ENCODE measurements at places on chromosomes 2 and 18. TPM values are rescaled to one million over a fixed set of nuclear protein-coding genes. Genes with fewer than 3 reads are reported as not detected.

The INPP5D gene
- total RNA-seq, result 32.0 TPM

GRCh38 chr2:26640331-26640745 lies 828 bp downstream of the CIB4 start:
- no peak overlapping the region for H3K27ac ChIP-seq
- H3K36me3 ChIP-seq, result no peaks in the 10 kb centered on the region
- H3K27me3 ChIP-seq, result no peaks in the 10 kb centered on the region
- peak overlapping the region; percentile 19 for H3K4me3 ChIP-seq
- no peak for DNase-seq
- H3K4me1 ChIP-seq, result peaks cover 11% of the 10 kb centered on the region

The NPPC gene
- total RNA-seq, result not detected

GRCh38 chr2:141496810-141497209 lies 634.0 kb downstream of the LRP1B start:
- H3K27me3 ChIP-seq, result no peaks in the 10 kb centered on the region
- H3K27ac ChIP-seq, result no peak overlapping the region
- no peaks in the 10 kb centered on the region for H3K4me1 ChIP-seq

The THOC1 gene
- 31.1 TPM for total RNA-seq

The PEX13 gene
- 25.8 TPM for total RNA-seq

DNA sequence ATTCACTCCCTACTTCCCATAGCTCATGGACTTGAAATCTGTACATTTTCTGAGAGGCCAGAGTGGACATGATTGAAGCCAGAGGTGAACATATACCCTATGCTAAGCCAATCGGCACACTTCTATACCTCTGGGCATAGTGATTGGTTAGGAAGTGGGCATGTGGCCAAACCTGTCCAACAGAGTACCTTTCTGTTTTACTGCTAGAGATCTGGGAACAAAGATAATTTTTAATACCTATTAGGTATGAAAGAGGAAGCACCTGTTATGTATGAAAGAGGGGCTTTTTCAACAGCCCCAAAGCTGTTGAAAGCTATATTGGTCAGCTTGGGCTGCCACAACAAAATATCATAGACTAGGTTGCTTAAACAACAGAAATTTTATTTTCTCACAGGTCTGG lies 27.7 kb downstream of the METTL8 start:
- no peaks in the 10 kb centered on the region for H3K36me3 ChIP-seq
- peaks cover 7% of the 10 kb centered on the region for H3K4me1 ChIP-seq
- H3K27me3 ChIP-seq, result no peaks in the 10 kb centered on the region
- H3K4me3 ChIP-seq, result no peak overlapping the region
- no peak overlapping the region for H3K27ac ChIP-seq

The CNTNAP5 gene
- not detected for total RNA-seq

DNA sequence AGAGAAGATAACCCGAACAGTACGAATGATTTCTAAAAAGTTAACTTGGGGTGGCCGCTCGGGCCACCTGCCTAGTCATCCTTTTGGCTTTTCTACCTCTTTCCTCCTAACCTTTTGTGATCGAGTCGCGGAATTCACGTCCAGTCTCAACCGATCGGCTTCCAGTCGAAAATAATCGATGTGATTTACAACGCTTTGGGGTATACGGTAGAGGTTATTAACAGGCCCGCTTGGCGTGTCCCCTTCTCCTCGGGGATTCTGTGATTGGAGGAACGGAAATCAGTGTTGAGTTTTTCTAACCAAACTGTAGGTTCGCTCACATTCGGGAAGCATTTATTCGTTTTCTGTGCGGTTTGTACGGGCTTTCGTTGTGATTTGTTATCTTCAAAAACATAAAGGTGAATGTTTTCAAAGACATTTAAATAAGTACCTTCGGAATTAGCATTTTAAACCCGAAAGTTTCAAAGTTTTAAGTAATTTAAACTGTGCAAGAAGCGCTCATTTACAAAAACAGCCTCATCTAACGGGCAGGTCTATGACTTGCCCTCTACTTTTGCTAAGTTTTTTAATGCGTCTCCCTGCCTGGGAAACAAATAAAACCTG lies 588 bp upstream of the FOXI3 start:
- H3K27me3 ChIP-seq, result peaks cover 83% of the 10 kb centered on the region
- H3K4me3 ChIP-seq, result no peak overlapping the region
- no peak overlapping the region for H3K27ac ChIP-seq
- no peak for DNase-seq

DNA sequence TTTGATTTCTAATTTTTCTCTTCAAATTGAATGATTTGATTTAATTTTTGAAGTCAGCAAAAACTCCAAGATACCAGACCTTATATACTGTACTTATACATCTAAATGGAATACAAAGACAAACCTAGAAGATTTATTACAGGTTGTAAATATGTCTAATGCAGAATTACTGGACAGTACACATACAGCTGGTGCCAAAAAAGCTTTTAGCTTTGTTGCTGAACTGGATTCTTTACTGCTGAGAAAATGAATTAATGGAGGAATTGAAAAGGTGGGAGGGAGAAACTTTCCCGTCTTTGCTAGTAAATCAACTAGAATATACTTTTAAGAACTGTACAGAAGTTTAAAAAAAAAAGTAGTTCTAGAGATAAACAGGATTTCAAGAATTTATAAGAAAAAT lies 17.5 kb downstream of the C1D start:
- H3K27me3 ChIP-seq, result no peaks in the 10 kb centered on the region
- no peak overlapping the region for H3K4me3 ChIP-seq
- DNase-seq, result no peak
- peaks cover 19% of the 10 kb centered on the region for H3K36me3 ChIP-seq
- H3K27ac ChIP-seq, result no peak overlapping the region

- no peak for DNase-seq
- H3K27me3 ChIP-seq, result no peaks in the 10 kb centered on the region
- H3K4me3 ChIP-seq, result no peak overlapping the region
Measured at GRCh38 chr2:190718652-190719526, 70.0 kb downstream of the NAB1 start.

- DNase-seq, result peak; percentile 73
- H3K36me3 ChIP-seq, result no peaks in the 10 kb centered on the region
- no peak overlapping the region for H3K4me3 ChIP-seq
- H3K27me3 ChIP-seq, result no peaks in the 10 kb centered on the region
- H3K27ac ChIP-seq, result no peak overlapping the region
Measured at GRCh38 chr2:8244639-8245038, 437.2 kb upstream of the ID2 start.

DNA sequence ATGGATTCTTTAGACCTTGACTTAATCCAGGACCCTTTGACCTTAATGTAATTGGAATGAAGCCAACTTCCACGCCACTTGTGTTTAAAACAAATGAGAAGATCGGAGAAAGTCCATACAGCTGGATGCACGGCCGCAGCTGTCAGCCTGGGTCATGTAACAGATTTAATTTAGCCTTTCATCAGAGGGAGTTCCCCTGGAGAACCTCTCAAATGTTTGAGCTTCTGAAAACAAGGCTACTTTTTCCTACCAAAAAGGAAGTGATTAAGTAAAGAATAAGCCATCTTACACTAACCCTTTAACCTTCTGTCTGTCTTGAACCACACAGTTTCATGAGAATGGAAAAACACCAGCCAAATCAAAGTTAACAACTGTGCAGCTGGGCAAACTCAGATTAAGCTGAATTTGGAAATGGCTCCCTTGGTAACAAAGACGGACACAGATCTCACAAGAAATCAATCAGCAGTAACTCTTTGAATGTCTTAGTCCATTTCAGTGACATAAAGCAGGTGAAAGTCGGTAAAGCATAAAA lies 103.6 kb downstream of the DOCK10 start:
- peaks cover 23% of the 10 kb centered on the region for H3K4me1 ChIP-seq
- H3K4me3 ChIP-seq, result no peak overlapping the region
- peak overlapping the region; percentile 0 for H3K27ac ChIP-seq
- H3K36me3 ChIP-seq, result no peaks in the 10 kb centered on the region

DNA sequence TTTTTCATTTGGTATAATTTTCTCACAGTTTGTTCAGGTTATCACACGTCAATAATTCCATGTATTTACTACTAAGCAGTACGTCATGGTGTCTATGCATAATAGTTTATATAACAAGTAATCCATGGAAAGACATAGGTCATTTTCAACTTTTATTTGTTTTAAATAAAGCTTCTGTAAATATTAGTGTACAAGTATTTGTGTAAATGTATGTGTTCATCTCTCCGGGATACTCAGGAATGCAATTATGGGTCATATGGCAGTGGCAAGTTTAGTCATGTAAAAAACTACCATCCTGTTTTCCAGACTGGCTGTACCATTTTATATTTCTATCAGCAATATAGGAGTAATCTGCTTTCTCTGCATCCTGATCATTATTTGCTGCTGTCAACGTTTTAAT lies 231.1 kb upstream of the ZNF804A start:
- no peaks in the 10 kb centered on the region for H3K4me1 ChIP-seq
- H3K36me3 ChIP-seq, result no peaks in the 10 kb centered on the region
- no peak overlapping the region for H3K27ac ChIP-seq
- no peak overlapping the region for H3K4me3 ChIP-seq
- no peaks in the 10 kb centered on the region for H3K27me3 ChIP-seq

The UGT1A5 gene
- 0.27 TPM for total RNA-seq

- no peaks in the 10 kb centered on the region for H3K27me3 ChIP-seq
- H3K4me1 ChIP-seq, result no peaks in the 10 kb centered on the region
- no peak for DNase-seq
- no peak overlapping the region for H3K4me3 ChIP-seq
- H3K27ac ChIP-seq, result no peak overlapping the region
- H3K36me3 ChIP-seq, result no peaks in the 10 kb centered on the region
Measured at GRCh38 chr18:5918205-5918858, 23.0 kb upstream of the TMEM200C start.

DNA sequence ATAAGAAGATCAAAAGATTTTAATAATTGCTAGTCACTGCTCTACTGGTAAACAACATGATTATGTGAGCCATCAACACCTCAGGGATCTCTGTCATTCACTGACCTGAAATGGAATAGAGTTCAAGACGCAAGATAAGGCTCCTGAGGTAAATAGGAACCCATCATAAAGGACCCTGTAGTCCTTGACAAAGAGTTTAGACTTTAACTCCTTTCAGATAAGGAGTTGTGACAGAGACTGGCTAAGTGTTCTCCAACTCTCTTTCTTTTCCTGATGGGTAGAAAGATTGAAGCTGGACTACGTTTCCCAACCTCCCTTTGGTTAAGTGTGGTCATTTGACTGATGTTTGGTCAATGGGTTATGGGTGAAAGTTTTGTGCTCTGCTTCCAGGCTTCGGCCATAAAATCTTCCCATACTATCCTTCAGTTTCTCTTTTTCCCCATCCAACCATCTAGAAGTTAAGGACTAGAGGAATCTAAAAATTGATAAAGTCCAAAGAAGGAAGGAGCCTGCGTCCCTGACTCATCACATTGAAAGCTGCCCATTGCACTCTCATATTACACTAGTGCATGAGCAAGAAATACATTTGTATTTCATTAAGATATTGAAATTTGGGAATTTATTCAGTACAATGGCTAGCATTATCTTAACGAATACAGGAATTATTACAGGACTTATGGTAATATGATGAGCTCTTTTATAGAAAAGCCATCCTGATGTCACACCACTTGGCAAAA lies 293.7 kb upstream of the ACVR2A start:
- H3K27ac ChIP-seq, result no peak overlapping the region
- no peak for DNase-seq
- no peaks in the 10 kb centered on the region for H3K4me1 ChIP-seq
- H3K36me3 ChIP-seq, result no peaks in the 10 kb centered on the region
- no peak overlapping the region for H3K4me3 ChIP-seq
- no peaks in the 10 kb centered on the region for H3K27me3 ChIP-seq

DNA sequence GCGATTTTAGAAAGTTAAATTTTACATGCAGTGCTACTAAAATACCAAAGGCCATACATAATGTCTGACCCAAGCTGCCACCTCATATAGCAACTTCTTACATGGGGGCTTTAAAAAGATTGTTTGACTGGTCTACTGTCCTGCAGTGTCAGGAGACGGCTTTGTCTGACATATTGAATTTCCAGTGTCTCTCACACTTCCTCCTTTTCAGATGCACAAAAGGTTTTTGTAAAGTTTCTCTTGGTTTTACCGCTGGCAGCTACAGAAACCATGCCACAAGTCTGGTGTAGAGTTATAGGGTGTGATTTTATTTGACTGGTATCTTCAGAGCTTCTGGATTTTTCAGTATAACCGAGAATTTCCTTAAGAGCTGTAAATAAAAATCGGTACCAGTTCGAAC lies 1.1 kb upstream of the ASAP2 start:
- peaks cover 17% of the 10 kb centered on the region for H3K27me3 ChIP-seq
- no peak for DNase-seq
- H3K4me1 ChIP-seq, result peaks cover 28% of the 10 kb centered on the region
- no peaks in the 10 kb centered on the region for H3K36me3 ChIP-seq
- peak overlapping the region; percentile 58 for H3K4me3 ChIP-seq

DNA sequence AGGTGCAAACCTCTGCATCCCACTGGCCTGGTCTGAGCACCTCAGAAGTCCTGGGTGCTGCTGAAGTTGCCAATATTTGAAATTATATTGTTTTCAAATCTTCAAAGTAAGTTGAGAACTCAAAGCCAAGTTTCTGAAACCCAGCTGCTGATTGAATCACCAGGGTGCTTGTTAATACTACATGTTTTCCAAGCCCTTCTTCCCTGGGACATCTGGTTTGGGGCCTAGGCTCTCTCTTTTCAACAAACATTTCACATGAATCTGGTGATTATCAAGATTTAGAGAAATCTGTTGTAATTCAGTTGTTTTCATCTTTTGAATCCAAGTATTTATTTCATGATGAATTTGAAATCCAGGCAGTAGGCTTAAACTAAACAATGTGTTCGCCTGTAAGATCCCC lies 24.4 kb downstream of the MLPH start:
- H3K4me1 ChIP-seq, result peaks cover 68% of the 10 kb centered on the region
- peaks cover 46% of the 10 kb centered on the region for H3K36me3 ChIP-seq
- no peak overlapping the region for H3K27ac ChIP-seq
- H3K4me3 ChIP-seq, result no peak overlapping the region
- H3K27me3 ChIP-seq, result no peaks in the 10 kb centered on the region
- no peak for DNase-seq

DNA sequence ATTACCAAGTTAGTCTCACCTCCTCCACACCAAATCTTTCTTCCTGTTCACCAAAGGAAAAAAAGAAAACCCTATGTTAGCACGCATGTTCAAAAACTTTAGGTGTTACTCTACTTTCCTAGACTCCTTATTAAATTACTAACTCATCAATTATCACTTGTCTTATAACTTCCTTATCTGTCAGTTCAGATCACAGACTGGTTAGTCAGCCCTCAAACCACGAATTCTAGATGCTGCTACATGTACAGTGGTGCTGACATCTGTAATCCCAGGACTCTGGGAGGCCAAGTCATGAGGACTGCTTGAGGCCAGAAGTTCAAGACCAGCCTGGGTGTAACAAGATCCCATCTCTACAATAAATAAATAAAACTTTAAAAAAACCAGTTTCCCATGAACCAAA lies 3.5 kb downstream of the YWHAQ start:
- no peak overlapping the region for H3K27ac ChIP-seq
- H3K4me3 ChIP-seq, result no peak overlapping the region
- no peaks in the 10 kb centered on the region for H3K27me3 ChIP-seq

The FHL2 gene
- total RNA-seq, result 5.5 TPM

DNA sequence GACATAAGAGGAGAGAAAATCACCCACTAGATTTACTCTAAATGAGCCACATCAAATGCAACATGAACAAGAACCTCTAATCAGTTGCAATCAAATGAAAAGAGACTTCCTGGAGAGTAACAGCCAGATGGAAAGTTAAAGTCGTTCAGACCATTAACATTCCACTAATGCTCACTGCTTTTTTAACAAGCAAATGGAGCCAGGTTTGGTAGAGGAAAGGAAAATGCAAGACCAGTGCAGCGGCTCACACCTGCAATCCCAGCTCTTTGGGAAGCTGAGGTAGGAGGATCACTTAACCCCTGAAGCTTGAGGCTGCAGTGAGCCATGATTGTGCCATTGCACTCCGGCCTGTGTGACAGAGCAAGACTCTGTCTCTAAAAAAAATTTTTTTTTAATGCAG lies 48.5 kb downstream of the CACNB4 start:
- H3K36me3 ChIP-seq, result no peaks in the 10 kb centered on the region
- H3K4me3 ChIP-seq, result no peak overlapping the region
- H3K4me1 ChIP-seq, result no peaks in the 10 kb centered on the region
- H3K27me3 ChIP-seq, result no peaks in the 10 kb centered on the region
- no peak overlapping the region for H3K27ac ChIP-seq

The IL18R1 gene
- total RNA-seq, result 27.5 TPM
